ENCODE measurements at places on chromosomes 6 and 20.
A peak's percentile ranks its signal among the peaks of the same experiment; 100 is the strongest.

DNA sequence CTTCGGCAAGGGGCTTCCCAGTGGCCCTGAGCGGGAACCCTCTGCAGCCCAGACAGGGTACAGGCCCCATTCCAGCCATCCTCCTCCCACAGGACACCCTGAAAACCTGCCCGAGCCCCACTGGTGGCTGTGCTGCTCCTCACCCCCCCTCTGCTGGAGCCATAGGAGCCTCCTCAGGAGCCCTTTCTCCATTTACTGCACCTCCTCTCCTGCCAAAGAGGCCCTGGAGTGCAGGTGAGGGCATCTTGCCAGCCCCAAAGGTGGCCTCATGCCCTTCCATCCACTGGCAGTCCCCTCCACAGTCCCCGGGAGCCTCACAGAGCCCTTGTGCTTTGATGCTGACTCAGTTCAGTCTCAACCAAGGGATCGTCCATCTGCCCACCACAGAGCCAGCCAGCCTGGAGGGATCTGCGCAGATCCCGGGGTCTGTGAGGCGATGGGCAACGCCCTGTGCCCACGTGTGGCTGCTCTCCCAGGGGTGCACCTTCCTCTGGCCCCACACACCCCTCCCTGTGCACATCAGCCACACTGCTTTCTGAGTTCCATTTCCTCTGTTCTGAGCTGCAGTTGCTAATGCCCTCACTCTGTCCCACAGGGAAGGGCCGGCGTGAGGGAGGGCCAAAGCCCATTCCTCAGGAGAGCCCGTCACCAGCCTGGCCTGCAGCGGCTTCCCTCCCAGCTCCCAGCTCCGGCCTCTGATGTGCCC is 228.5 kb downstream of the DLL1 start:
- no peak for DNase-seq

DNA sequence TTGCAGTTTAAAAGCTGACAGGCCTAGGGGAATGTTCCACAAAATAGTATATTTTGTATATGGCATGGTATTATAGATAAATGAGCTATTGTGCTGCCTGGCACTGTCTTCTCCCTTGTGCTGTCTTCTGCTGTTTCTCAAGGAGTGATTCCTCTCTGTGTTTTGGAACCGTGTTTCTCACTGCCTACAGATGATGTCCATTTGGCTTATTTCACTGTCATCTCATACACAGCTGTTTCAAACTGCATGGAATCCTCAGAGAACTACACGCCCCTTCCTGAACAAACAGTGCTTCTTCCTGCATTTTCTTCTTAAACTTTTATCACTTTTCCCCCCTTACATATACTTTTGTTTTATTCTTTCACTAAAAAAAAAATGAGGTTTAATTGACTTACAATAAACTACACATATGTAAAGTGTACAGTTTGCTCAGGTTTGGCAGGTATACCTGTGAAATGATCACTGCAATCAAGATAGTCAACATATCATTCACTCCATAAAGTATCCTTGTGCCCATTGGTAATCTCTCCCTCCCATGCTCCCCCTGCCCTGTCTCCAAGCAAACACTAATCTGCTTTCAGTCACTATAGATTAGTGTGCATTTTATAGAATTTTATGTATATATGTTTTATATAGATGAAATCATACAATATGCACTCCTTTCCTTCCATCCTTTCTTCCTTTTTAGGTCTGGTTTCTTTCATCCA is 43.0 kb downstream of the CBFA2T2 start:
- no peak for DNase-seq

- no peak for DNase-seq
Measured at GRCh38 chr6:136803608-136804007, 11.3 kb upstream of the MAP3K5 start.

GRCh38 chr20:19786311-19786710 is 28.3 kb downstream of the RIN2 start:
- DNase-seq: peak; percentile 95

GRCh38 chr20:25579081-25579770 is 6.1 kb downstream of the NINL start:
- peak; percentile 75 for DNase-seq

- DNase-seq: no peak
Measured at GRCh38 chr6:152209211-152209610, 401.7 kb downstream of the ESR1 start.

Data from NCI-H2171 (cell line).